Stimulated activated CD8-positive, alpha-beta memory T cell treated with anti-CD3 and anti-CD28 coated beads, Interleukin-15, amount 100 ng/mL, for 24 hours (primary cell): ENCODE measurements at places on chromosomes 11 and 22.

DNA sequence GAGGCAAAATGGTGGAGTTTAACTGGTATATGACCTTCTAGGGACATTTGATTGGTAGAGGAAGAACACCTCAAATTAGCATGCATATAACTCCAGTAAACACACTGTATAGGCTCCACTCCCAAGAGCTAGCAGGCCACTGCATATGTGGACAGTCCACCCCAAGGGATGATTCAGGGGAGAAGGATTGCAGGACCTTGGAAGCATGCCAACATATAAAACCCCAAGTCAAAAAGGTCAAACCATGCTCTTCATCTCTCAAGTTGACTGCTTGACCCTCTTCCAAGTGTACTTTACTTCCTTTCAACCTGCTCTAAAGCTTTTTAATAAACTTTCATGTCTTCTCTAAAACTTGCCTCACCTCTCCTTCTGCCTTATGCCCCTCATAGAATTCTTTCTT, 459.9 kb upstream of the CCDC179 start:
- DNase-seq = no peak

- no peak for DNase-seq
Measured at GRCh38 chr11:34667810-34668582, 47.1 kb downstream of the EHF start.

DNA sequence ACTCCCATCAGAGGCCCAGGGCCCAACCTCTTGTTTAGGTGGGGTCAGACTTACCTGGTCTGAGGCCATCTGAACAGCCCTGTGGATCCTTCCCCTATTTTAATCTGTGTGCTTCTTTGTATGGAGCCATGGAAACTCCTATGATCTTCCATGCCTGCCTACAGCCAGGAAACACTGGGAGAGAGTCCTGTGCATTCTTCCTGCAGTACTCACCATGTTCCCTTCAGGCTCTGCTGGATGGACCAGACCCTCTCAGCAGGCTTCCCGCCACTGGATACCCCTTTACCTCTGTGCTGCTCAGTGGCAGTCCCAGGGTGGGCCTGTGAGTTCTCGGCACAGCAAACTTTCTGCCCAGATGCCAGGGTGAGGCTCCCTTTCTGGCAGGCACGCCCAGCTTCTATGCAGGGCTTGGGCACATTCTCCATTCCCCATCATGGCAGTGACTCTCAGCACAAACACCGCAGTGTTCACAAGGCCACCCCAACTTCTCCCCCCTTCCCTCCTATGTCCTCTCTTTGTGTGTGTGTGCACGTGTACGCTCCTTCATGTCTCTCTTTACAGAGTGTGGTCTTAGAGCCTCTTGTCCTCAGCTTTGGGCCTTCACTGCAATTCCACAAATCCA, 34.8 kb downstream of the NEU3 start:
- no peak for DNase-seq

DNA sequence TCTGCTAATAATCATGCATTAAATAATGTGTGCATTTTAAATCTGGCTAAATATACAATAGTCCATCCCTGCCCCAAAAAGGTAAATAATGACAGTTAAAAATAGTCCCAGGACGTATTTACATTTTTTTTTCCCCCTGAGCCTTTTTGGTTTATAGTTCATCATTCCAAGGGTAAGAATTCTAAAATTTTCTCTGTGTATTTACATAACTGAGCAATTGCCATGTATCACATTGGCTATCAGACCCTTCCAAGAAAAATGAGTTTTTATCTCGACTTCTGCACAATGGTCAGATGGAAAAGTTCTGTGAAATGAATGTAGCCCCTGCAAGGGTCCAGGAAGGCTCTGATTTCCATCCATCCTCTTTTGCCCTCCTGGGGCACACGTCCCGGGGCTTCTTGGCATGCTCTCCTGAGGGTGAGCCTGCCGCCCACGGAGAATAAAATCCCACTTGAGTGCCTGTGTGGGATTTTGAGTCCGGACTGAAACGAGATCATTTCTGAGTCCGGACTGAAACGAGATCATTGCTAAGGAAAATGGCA, 94.1 kb upstream of the ANO1 start:
- DNase-seq = no peak

- no peak for DNase-seq
Measured at GRCh38 chr22:46364341-46365165, 29.0 kb downstream of the TRMU start.

DNA sequence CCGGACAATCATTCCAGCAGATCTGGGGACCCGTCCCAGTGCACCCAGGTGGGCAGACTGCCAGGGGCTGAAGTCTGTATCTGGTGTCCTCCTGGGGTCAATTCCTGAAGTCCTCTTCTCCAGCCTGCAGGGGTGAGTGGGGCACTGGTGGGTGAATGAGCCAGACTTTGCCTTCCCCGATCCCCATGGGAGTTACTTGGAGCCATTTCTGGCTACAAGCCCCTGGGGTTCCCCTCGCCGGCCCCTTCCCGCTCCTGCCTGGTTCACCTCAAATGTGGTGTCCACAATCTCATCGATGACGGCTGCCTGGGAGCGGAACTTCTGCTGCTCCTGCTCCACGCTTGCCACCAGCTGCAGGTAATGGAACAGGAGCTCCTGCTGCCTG, 5.0 kb downstream of the CST6 start:
- DNase-seq = no peak

- no peak for DNase-seq
Measured at GRCh38 chr11:33652930-33653329, 47.7 kb downstream of the C11orf91 start.

- no peak for DNase-seq
Measured at GRCh38 chr11:16606784-16607674, 131.4 kb upstream of the C11orf58 start.

- no peak for DNase-seq
Measured at GRCh38 chr22:39306456-39307361, 12.7 kb downstream of the RPL3 start.

GRCh38 chr22:26860301-26860700, 202.9 kb downstream of the MIAT start:
- DNase-seq = no peak

DNA sequence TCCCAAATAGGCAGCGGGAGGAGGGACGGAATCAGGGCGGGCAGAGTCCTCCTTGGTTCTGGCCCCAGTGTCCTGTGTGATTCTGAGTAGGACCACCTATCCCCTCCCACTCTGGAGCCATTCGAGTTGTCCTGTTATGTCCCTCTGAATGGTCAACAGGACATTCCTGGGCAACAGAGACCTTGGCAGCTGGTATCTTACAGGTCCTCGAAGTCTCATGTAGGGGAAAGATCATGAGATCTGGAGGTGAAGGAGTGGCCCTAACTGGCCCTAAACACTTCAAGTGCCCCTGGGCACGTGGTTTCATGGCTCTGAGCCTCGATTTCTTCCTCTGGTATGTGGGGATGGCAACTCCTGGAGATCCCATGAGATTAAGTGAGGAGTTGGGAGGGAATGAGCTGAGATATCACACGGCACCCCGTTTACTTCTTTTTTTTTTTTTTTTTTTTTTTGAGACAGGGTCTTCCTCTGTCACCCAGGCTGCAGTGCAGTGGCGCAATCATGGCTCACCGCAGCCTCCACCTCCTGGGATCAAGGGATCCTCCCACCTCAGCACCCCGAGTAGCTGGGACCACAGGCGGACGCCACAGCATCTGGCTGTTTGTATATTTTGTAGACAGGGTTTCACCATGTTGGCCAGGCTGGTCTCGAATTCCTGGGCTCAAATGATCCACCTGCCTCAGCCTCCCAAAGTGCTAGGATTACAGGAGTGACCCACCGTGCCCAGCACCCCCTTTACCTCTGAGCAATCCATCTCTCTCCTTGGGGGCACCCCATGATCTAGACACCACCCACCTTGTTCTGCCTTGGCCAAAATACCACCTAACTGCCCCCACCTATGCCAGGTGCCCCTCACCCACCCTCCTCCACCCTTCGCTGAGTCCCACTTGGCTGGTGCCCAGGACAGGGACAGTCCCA, 6.8 kb downstream of the LIF start:
- DNase-seq = no peak

GRCh38 chr11:72815110-72815618, 953 bp downstream of the ATG16L2 start:
- DNase-seq = no peak

GRCh38 chr11:82092904-82093303, 640.8 kb downstream of the FAM181B start:
- no peak for DNase-seq

GRCh38 chr11:116901211-116901610, 63.8 kb upstream of the APOA1 start:
- no peak for DNase-seq

GRCh38 chr11:8290081-8290810, 26.6 kb upstream of the LMO1 start:
- no peak for DNase-seq

- DNase-seq = no peak
Measured at GRCh38 chr11:28083118-28083517, 24.8 kb downstream of the KIF18A start.

GRCh38 chr11:117045956-117046355, 52.3 kb downstream of the SIK3 start:
- DNase-seq = no peak

GRCh38 chr11:33892906-33893594, 1.2 kb upstream of the LMO2 start:
- no peak for DNase-seq

- no peak for DNase-seq
Measured at GRCh38 chr22:23218867-23219251, 38.5 kb downstream of the BCR start.

DNA sequence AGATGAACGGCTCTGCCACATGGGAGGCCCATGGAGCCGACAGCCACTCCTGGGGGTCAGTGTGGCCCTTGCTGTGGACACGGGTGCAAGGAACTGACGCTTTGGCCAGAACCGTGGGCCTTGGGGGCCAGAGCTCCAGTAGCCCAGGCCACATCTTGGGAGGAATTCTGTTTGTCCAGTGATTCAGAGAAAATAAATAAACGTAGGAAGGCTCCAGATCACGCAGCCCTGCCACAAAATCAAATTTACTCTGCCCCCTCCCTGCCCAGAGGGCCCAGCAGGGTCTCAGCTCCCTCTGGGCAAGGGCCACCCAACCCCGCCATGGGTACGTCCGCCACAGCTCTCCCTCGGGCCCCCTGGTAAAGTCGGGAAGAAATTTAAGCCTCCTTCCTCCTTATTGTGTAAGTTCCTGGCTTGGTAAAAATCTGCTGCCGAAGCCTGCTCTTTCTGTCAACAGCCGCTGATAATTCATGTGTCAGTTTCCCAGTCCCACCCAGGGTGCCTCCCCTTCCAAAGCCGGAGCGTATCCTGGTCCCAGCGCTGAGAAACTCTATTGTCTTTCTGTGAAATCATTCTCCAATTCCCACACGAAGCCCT, 6.9 kb upstream of the MUC5AC start:
- no peak for DNase-seq

DNA sequence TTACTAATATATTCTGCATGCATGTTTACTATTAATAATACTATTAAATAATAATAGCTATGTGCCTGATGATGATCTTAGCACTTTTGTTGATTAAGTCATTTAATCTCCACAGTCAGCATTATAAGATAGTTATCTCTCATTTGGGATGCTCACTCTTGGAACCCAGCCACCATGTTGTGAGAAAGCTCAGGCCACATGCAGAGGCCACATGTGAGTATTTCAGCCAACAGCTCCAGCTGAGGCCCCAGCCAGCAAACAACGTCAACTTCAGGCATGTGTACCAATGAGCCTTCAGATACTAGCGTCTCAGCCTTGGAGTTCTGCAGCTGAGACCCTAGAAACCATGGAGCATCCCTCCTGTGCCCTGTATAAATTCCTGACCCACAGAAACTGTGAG, 798.1 kb upstream of the LRRC4C start:
- DNase-seq = no peak

DNA sequence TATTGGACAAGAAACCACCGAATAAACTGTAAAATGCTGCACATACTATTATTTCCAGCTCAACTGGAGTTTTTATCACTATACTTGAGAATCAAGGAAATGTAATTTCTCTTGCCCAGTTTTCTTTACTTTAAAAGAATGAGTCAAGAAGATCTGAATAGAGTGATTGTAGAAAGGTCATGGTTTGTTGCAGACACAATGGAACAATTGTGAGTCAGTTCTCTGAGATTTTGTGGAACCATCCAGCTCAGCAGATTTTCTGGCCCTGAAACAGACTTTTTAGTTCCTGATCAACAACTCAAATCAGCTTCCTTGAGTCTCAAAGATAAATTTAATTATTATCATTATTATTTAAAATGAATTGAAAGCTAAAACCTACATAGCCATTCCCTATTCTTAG, 1.3 kb downstream of the TCN1 start:
- no peak for DNase-seq

- no peak for DNase-seq
Measured at GRCh38 chr22:42939451-42939881, 75.5 kb downstream of the PACSIN2 start.

DNA sequence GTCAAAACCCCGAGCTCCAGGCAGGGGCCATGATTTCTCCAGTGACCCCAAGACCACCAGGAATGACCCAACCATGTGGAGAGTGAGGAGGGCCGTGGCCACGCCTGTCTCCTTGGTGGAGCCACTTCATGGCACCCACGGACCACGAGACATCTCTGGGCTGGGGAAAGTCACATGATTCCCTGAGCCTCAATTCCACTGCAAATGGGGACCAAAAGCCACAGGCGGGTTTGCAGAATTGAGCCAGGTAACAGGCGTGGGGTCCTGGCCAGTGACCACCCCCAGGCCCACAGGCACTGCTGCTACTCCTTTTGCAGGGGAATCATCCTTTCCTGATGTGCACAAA, 178.9 kb downstream of the CTTN start:
- no peak for DNase-seq

DNA sequence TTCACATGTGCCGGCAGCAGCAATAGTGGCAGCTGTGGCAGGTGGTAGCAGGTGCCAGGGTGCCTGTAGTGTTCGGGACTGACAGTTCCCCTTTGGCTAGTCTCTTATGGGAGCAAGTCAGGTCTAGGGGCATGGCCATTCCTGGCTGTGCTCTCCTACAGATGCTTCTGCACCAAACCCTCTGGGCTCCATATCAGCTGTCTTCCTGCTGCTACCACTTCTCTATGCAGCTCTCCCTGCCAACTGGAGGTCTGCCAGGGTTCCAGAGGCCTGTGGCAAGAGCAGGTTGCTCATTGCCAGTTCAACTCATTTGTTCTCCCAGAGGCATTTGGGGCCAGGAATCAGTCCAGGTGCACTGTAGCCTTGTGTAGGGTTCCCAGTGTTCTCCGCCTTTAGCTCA, 473.7 kb downstream of the JRKL start:
- DNase-seq = no peak
